Hippocampal formation (tissue), 2 donors: ENCODE measurements at places on chromosomes 6 and 20.
A peak's percentile ranks its signal among the peaks of the same experiment; 100 is the strongest.

DNA sequence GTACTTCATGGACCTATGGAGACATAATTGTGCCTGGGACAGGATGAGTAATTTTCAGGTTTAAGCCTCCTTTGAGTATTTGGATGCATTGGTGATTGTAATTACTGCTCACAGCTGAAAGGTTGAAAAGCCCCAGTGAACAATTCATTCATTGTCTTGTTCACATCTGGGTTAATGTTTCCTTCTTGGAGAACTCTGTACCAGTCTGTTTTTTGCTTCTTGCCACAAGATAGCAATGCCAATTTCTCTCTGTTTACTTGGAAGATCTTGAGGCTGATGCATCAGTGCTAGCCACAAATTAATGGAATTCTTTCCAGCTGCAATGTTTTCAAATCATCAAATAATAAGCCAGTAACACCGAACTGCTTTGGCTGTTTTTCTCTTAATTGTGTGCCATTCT, 207.8 kb downstream of the BMP2 start:
- peak; percentile 4 for DNase-seq

DNA sequence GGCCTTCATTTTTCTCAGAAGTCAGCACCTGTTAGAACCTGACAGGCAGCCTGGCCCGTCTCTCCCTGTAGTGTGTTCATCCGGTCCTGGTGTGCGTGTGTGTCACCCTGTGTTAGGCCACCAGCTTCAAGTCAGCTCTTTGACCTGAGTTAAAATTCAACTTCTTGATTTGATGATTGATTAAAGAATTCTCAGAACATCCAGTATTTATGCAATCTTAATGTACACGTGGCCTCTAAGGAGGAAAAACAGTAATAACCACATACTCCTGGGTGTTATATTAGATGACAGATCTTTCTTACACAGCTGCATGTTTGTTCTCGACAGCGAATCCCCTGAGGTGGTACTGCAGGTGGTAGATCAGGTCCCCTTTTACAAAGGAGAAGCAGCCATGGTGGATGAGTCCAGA, 19.1 kb upstream of the TMEM217 start:
- no peak for DNase-seq

GRCh38 chr6:37155394-37156312, 14.3 kb upstream of the PIM1 start:
- no peak for DNase-seq

DNA sequence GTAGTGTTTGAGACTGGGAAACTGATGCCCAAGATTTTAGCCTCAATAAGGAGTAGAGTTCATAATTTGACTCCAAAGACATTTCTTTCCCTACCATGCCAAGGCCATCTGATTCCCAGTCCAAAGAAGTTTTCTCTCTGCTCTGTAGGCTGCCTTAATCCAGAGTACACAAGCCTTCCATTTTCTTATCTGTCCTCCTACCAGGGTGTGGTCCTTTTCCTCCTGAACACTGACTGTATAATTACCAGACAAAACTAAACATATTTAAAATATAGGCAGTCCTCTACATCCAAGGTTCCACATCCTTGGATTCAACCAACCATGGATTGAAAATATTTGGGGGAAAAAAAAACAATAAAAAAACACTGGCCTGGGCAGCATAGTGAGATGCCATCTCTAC, 108.4 kb downstream of the SLC16A10 start:
- no peak for DNase-seq

GRCh38 chr6:139927236-139927635, 552.8 kb upstream of the CITED2 start:
- DNase-seq: no peak

DNA sequence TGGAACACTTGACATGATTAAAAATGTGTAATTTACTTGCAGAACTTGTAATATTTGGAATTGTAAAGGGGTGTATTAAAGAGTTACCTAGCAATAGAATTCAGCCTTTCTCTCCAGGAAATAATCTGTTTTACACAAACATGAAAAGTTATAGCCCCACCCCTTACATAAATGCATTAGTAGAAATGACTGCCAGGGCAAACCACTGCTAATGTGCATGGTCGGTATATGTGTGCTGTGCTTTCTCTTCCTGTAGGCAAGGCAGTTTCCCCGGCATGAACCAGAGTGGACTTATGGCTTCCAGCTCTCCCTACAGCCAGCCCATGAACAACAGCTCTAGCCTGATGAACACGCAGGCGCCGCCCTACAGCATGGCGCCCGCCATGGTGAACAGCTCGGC, 156.5 kb downstream of the TMEM242 start:
- no peak for DNase-seq

DNA sequence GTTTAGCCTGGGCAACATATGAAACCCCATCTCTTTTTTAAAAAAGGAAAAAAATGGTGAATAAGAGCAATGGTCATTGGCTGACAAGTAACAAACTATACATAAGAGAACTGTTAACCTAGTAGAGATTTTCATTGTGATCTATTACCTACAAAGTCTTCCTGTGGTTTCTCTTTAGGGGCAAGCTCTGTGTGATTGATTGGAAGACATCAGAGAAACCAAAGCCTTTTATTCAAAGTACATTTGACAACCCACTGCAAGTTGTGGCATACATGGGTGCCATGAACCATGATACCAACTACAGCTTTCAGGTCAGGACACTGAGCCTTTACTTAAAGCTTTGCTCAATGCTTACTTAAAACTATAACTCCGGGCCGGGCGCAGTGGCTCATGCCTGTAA, 19.2 kb downstream of the MGME1 start:
- no peak for DNase-seq

- DNase-seq: no peak
Observed at GRCh38 chr6:166820070-166820469, 136.3 kb downstream of the RNASET2 start.

DNA sequence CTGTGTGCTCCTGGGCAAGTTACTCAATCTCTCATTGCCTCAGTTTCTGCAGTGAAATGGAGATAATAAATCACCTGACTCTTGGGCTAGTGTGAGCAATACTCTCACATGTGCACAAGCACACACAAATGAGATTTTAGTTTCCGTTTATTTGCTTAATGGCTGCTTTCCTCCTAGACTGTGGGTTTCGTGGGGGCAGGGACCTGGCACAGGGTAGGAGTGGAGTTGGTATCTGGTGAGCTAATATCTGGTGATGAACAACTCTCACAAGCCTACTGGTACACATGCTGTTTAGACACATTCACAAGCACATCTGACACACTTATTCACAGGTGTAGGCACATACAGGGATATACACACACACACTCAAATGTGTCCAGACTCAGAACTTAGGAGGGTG, 73.8 kb downstream of the TOX2 start:
- no peak for DNase-seq

DNA sequence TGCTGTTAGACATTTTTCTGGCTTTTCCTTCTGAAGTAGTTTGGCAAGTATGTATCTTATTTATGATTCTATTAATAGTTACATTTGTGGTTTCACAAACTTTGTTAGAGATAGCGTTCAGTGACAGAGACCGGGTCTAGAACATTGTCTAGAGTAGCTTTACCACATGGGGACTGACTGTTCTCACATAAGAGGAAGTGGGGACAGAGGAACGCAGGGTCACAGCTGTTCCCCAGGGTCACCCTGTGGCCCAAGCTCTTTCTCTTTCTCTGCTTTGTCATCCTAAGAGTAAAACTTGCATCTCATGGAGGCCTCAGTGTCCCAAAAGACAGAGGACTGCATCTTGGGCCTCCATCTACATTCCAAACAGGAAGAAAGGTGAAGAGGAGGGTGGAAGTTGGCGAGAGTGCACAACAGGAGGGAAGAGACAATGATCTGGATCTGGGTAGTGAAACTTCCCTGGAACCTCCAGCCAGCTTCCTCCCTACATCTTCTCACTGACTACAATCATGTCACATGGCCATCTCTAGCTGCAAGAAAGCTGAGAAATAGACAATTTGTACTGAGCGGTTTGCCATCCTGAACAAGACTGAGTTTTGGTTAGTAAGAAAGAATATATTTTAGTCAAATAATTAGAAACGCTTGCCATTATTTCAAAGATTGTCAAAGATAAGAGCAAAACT, 645.8 kb upstream of the ARID1B start:
- DNase-seq: no peak

- DNase-seq: no peak
Observed at GRCh38 chr20:43914311-43915210, at the start of gene TOX2. Gene TOX2 (plus strand): TSS chr20:43914852. CDS start chr20:43914892, 40 bp downstream.

DNA sequence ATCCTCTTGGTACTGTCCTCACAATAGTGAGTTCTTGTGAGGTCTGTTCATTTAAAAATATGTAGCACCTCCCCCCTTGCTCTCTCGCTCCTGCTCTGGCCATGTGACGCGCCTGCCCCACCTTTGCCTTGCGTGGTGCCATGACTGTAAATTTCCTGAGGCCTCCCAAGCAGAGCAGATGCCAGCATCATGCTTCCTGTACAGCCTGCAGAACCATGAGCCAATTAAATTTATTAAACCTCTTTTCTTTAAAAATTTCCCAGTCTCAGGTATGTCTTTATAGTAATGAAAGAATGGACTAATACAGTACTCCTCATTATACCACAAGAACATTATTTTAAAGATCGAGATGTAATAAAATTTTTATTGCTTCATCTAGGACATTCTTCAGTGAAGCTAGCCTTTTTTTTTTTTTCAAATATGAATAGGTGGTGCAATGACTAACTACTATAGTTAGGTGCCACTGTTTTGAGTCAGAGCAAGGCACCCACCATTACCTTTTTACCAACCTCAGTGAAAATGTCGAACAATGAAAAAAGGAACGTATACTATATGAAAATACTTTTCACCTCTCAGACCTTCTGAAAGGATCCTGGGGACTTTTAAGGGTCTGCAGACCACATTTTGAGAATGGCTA, 191.1 kb upstream of the SGK1 start:
- no peak for DNase-seq

- no peak for DNase-seq
Observed at GRCh38 chr6:45791211-45792168, 224.2 kb downstream of the CLIC5 start.

DNA sequence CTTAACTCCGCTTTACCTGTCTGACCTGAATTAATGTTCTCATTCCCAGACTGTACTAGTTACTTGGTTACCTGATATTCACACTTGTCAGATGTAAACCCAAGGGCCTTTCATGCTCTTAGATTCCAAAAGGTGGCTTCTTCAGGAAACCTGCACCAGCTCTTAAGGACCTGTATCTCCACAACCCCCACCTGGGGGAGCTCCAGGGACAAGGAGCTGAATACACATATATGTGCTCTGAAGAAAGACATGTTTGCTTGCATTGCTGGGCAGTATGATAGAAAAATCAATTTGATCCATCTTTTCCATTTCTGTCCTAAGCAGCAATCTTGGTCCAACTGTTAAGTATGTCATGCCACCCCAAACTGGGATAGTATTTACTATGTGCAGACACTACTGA, 64.8 kb upstream of the POU3F2 start:
- no peak for DNase-seq

DNA sequence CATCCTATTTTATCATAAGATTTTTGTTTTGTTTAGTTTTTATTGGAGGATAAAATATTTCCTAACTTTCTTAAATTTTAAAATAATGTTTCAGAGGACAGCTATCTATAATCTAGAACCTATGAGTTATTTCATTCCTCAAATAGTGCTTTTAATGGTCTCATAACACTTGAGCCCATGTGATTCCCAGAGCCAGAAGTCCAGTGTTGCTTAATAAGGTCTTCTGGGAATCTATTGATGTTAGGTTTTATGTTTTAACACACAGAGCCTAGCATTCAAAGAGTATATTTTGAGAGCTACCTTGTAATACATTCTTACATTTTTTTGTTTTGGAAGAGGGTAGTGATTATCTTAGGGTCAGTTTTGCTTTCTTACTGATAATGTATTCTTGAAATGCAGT, 200.2 kb downstream of the CENPW start:
- no peak for DNase-seq

DNA sequence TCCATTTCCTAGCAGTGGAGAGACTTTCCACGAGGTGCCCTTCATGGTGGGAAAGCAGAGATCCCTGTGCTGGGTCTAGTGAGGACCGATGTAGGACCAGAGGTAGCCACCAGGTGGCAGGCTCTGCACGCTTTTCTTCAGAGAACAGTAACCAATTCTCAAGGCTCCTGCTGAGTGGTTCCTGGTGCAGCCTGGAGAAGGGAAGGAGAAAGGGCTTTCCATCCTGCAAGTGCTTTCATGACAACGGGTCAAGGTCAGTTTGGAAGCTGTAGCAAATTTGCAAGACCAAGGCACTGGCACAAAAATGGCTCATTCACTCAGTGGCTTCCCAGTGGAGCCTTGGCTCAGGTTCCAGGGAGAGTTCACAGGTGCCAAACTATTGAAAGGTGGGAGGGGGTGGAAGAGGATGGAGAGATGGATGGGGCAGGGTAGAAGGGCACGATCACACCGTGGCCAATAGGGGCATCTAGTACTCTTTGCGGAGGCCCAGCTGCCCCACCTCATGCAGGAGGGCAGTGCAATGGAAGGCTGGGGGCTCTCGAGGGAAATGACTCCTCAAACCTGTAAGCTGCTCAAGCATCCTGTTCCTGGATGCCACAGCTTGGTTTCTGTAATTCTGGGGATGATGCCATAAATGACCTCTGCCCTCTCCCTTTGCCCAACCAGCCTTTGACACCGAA, 25.5 kb upstream of the KCNK16 start:
- no peak for DNase-seq

DNA sequence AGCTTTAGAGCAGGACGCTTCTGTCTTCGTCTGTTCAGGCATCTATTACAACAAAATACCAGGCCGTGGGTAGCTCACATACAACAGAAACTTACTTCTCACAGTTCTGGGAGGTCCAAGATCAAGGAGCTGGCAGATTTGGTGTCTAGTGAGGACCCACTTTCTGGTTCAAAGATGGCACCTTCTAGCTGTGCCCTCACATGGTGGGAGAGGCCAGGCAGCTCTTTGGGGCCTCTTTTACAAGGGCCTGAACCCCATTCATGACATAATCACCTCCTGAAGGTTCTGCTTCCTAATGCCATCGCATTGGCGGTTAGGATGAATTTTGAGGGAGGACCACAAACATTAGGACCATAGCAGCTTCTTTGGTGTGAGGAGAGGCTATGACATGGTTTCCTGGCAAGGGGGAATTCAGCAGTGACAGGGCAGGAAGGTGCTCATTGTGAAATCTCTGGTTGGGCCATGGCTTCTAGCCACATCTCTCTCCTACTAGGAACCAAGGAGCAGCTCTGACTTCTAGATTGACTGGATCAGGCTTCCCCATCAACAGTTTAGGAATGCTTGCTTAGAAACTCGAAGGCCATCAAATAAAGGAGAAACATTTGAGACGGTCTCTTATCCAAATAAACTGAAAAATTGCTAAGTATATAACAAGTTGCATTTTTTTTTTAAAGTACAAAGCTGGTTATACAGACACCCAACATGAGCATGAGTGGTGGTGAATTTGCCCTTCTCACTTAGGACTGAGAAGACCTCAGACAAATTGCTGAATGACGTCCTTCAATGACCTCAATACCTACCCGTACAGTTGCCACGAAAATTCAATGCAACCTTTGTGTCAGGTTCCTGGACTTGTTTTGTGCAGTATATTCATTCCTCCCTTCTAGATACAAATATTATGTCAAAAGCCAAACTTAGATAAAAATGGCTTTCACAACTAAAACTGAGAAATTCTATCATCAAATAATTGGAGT, 140.7 kb downstream of the ZDHHC14 start:
- DNase-seq: no peak

DNA sequence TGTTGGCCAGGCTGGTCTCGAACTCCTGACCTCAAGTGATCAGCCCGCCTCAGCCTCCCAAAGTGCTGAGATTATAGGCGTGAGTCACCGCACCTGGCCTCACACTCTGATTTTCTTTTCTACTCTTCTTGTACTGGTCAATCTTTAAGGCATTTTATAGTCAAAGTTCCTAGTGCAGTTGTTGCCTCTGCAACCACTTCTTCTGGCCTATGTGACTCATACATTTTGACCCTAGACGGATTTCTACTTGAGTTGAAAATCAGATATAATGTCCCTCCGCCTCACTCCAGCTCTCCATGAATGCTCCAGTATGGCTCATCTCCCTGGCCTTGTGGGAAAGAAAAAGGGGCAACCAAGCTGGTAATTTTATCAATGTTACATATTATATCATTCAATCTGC, 42.4 kb downstream of the TNFRSF21 start:
- no peak for DNase-seq
